ENCODE measurements at places on chromosomes 5 and 9.
A peak's percentile ranks its signal among the peaks of the same experiment; 100 is the strongest.

DNA sequence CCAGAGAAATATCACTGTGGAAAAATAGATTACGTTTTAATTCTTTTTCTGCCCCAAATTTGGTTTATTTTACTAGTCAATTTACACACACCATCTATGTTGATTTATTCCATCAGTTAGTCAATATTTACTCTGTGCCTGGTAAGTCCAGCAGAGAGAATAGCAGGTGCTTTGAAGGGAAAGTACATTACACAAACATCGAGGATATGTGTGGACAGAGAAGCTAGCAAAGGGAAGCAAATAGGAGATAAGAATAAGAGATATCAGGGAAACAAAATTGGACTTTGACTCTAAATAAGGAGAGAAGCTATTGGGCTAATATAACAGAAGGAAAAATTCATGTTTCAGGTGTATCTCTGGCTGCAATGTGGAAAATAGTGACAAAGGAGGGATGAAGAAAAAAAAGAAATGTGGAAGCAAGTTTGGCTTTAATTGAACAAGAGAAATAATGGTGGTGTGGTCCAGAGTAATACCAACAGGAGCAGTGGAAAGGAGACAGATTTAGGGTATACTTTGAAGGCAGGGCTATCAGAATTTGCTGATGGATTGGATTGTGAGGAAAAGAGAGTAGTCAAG lies 587.7 kb upstream of the CDH6 start:
- DNase-seq: no peak

DNA sequence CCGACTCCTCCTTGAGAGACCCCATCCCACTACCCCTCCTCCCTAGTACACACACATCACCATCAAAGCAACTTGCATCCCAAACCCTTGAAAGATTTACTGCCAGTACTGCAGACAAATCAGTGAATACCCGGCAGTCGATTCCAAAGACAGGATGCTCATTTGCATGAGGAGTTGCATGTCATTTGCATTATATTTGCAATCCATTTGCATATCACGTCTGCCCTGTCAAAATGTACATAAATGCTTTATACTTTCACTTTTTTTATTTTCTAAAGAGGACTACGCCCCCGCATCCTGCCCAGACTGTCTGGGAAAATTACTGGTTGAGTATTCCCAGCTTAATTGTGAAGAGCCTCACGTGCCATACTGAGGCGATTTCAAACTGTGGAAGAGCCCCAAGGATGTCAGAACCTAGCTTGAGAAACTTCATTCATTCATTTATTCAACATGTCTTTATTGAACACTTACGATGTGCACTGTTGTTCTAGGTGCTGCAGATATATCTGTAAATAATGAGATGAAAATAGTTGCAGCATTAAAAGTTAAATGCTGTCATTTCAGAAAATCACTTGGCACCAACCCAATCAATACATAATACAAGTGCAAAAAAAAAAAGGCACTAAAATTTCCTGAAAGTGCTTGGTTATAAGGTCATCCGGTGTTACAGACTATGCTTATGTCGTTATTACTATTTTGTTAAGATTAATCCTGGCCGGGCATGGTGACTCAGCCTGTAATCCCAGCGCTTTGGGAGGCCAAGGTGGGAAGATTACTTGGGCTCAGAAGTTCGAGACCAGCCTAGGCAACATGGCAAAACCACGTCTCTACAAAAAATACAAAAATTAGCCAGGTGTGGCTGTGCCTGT lies 17.2 kb upstream of the SIL1 start:
- DNase-seq: no peak

GRCh38 chr5:125043781-125044391 lies 297.4 kb upstream of the ZNF608 start:
- peak; percentile 81 for DNase-seq

- no peak for DNase-seq
Observed at GRCh38 chr9:26228273-26228672, 550.0 kb upstream of the TUSC1 start.

GRCh38 chr9:16133556-16134227 lies 580.8 kb downstream of the CCDC171 start:
- DNase-seq: no peak

DNA sequence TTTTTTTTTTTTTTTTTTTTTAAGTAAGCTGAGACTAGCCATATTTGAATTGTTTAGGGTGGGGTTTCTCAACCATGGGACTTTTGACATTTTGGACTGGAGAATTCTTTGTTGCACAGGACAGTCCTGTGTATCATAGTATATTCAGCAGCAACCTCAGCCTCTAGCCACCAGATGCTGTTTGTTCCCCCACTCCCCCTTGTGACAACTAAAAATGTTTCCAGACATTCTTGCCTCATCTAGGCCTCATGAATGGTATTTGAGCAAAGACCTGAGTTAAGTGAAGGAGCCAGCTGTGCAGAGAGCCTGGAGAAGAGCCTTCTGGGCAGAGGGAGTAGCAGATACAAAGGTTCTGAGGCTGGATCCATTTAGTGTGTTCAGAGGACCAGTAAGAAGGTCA lies 155.9 kb downstream of the SGCD start:
- no peak for DNase-seq

DNA sequence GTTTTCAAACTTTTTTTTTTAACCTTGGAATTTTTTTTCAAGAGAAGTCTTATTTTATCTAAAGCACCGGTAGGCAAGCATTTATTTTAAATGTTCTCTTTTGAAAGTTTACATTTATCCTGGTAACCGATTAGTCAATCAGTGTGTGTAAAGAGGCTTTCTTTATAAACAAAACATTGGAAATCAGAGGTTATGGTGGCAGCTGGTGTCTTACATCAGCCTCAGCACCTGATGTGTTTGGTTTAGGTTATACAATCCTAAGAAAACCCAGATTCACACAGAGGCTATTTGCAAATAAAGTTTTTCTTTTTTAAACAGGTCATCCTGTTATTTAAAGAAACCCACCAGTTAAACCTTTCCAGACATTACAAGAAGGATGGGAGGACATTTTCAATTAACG lies 173.3 kb upstream of the GDNF start:
- DNase-seq: no peak

GRCh38 chr5:89878140-89879132 lies 531.1 kb downstream of the CETN3 start:
- peak; percentile 75 for DNase-seq

- no peak for DNase-seq
Observed at GRCh38 chr5:143741421-143741820, 70.5 kb upstream of the HMHB1 start.

DNA sequence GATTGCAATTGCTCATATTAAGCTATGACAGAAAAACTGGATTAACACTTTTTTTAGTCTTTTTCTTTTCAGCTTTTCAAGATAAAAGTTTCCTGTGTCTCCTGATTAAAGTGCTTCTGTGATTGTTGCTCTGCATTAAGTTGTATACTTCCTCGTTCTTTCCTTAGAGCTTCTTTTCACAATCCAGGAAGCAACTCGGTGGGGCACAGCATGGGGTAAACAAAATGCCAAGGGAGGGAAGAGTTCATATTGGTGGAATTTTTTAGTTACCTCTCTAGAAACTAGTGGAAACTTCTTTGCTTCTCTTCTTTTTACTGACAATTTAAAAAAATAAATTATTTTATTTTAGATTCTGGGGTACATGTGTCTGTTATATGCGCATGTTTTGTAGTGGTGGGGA lies 37.8 kb upstream of the ARRDC3 start:
- DNase-seq: no peak

DNA sequence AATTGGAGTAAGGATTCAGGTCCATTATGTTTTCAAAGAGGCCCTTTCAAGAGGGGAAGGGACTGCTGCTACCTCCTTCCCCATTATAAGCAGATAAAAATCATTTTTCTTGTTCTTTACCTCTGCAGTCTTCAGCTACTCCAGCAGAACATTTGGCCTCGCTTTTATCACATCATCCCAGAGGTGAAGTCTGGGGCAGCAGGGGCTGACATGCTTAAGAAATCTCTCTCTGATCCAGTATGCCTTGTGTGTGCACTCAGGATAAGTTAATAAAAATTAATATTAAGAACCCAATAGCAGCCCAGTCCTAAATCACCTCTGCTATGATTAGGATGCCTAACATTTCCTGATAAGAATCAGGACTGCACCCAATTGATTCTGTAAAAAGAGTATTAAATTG lies 306.9 kb upstream of the NREP start:
- no peak for DNase-seq

DNA sequence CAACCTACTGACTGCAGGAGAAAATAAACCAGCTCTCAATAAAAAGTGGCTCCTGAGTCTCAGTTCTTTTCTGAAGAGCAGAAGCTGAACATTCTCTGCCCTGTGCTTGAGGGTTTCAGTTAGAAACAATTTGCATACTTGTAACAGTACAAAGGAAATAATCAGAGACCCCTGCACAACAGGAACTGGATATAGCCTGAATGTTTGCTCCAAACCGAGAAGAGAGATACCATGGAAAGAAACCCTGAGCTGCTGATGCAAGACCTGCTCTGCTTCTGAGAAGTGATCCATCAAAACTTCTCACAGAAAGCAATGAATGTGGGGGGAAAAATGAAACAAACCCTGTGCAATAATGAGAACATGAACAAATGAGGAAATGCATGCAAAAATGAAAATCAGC lies 592.9 kb downstream of the SEMA5A start:
- DNase-seq: no peak

- no peak for DNase-seq
Observed at GRCh38 chr5:175862131-175863012, 9.0 kb upstream of the CPLX2 start.

DNA sequence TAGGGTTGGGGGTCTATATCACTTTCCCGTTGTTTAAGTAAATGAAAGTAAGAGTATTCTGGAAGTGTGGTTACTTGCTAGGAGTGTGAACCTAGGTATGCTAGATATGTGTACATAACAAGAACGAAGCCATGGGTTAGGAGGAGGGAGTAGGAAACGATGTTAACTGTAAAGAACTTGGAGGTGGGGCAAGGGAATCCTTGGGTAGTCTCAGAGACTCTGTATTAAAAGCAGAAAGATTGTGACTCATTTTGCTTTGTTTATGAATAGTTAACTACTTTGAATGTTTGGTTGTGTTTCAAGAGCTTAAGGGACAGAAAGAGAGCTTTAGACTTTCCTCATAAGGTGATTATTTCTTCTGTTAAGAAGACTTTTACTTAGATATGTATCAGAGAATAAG lies 59.9 kb downstream of the TMEM252 start:
- DNase-seq: no peak

GRCh38 chr5:11791792-11792191 lies 112.5 kb downstream of the CTNND2 start:
- DNase-seq: no peak

DNA sequence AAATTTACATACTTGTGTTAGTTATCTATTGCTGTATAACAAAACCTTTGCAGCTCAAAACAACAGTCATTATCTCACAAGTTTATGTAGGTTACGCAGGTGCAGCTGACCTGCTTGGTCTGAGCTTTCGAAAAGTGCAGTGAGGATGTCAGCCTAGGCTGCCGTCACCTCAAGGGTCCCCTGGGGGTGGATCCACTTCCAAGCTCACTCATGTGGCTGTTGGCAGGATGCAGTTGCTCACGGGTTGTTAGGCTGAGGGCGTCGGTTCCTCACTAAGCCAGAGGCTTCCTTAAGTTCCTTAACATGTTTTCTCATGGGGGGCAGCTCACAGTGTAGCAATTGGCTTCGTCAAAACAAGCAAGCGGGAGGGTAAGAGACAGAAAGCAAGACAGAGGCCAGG lies 139.8 kb downstream of the DOCK8 start:
- DNase-seq: no peak

DNA sequence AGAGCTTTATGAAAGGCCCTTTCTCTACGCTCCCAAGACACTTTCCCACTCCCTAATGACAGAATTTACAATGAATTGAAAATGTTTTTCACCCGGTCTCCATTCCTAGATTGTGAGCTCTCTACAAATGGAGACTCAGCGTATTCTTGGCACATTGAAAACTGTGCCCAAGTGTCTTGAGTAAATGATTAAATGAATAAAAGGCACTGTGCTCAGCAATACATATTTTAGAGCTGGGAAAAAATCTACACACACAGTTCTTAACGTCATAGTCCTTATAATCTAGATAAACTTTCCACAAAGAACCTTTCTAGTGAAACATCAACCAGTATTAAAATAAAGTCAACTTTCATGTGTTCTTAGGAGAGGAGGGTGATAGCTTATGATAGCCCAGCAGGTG lies 634.0 kb downstream of the RAB3C start:
- no peak for DNase-seq

DNA sequence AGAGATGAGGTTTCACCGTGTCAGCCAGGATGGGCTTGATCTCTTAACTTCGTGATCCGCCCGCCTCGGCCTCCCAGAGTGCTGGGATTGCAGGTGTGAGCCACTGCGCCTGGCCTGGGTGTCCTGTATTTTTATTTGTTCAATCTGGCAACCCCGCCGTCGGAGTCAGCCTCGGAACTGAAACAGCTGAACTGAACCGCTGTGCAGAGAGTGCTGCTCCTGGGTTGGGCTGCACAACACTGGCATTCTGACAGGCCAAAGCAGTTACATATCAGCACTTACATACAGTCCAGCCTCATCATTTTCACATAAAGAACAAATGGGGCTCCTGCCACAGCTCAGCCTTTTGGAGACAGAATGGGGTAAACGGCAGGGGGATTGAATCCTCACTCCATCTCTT lies 185.6 kb downstream of the C9orf50 start:
- no peak for DNase-seq

DNA sequence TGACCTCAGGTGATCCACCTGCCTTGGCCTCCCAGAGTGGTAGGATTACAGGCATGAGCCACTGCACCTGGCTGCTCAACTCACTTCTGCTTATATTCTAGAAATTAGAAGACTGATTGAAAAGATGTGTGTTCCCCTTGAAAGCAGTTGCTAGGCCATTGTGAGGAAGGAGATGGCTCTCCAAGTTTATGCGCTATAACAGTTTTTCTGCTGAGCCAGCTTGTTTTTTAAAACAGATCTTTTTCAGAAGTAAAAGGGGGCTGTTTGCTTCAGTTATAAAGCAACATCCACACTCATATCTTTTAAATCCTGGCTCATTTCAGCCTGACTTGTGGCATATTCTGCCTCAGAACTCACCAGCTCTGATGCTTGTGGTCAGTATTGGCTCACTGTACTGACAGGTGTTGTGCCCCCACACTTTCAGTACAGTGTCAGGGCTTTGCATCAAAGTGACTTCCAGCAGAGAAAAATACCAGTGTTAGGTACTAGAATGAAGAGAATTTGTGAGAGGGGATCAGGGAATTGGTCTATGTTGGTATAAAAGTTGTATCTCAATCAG lies 49.4 kb downstream of the NUP214 start:
- DNase-seq: no peak

DNA sequence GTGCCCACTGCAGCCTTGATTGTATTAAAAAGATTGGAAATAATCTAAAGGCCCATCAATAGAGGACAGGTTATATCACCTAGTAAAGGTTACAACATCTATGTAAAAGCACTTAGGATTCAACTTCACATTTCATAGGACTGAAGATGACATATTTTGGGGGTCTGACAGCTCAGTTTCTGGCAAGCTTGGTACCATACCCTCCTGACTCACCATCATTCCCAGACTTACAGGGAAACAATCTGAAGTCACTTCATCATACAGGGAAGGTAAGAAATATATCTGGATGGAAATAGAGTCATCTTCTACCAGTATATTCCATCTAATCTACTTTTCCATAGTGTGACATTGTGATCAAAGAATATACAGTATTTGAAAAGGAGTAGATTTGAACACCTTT lies 28.8 kb upstream of the DAB2 start:
- DNase-seq: no peak
